ENCODE measurements at places on chromosomes 1 and 21.
A peak's percentile ranks its signal among the peaks of the same experiment; 100 is the strongest.

DNA sequence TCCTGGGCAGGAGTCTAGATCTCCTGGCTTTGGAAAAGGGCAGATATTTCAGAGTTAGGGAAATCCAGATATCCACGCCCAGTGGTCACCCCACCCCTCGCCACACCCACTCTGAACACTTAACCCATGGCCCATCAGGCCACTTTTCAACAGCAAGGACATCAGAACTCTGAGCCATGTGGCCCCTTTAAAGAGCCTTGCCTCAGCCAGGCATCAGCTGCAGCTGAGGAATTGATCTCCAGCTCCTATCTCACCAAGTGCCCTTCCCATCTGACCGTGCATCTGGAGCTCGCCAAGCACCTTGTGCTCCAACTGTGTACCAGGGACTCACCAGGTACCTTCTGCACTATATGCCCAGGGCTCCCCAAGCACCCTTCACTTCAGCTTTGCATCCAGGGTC lies 20.2 kb upstream of the SH2D2A start:
- no peak for DNase-seq

GRCh38 chr1:15051882-15052528 lies 101.5 kb upstream of the TMEM51 start:
- no peak for DNase-seq

DNA sequence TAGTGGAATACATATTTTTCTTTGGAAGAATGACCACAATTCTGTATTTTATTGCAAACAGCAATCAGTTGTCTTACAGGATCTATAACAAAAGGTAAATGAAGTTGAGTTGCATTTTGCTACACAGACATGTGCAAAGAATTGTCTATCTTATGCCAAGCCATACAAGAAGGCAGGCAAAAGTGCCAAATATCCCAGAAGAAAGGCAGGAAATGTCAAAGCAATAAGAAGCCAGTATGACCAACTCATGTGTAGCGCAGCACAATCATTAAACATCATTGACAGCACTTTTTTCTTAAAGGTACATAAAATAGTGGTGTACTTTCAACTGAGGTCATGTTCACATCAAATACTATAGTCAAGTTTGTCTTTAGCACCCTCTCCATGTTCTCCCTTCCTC lies 42.7 kb downstream of the NIBAN1 start:
- no peak for DNase-seq

DNA sequence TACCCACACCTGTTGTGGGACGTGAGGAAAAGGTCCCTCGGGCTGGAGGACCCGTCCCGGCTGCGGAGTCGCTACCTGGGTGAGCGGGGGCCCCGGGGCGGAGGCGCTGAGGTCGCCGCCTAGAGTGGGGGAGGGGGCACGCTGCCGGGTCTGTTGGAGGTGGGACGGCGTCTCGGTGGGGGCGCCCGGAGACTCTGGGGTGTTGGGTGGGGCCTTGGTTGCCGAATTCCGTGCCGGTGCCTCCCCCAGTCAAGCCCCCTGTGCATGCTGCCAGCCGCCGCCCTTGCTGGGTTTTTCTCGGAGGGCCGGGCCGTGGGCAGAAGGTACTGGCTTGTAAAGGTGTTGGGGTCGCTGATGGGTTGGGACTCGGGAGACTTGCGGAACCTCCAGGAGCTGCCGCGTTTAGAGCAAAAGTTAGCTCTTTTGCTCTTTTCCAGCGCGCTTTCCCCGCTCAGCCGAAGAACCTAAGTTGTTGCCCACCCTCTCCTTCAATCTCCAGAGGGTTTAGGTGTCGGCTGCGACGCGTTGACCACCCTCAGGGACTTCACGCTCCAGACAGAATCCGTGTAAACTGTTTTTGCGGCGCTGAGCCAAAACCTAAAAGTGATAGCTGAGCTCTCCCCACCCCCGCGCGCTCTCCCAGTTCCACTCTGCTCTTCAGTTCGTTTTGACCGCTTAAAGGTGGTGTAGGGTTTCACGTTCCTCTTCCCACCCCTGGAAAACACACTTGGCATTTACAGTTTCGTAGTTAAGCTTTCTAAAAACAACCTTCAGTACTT lies at the start of gene MPC2:
Gene MPC2, minus strand, starts transcription at position 143 of the 779 bp plus-strand sequence. CDS start 1,231 bp downstream, outside the sequence.
- peak; percentile 71 for DNase-seq

DNA sequence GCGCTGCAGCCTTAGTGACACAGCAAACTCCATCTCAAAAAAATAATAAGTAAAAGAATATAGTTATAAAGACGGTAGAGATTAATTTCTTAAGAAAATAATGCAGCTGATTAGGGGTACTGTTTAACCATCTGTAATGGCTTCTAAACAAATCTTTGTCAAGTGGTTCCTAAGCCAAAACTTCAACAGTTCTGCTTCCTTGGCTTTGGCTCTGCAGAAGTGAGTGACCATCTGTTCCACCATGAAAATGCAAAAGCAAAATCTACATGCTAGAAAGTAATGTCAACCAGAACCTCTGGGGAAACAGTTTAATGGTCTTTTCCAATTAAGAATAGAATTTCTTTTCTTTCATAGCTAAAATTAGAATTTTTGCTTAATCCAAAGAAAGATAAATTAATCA lies 8.3 kb upstream of the SH2D5 start:
- DNase-seq, result no peak

All from activated naive CD8-positive, alpha-beta T cell treated with anti-CD3 and anti-CD28 coated beads, Interleukin-2, amount 50 U/mL, for 24 hours (primary cell).